ENCODE measurements at places on chromosomes 1 and 21. TPM values are rescaled to one million over a fixed set of nuclear protein-coding genes. Genes with fewer than 3 reads are reported as not detected.
A peak's percentile ranks its signal among the peaks of the same experiment; 100 is the strongest.

GRCh38 chr1:226549937-226550671 is 1.5 kb downstream of the STUM start:
- DNase-seq: no peak

DNA sequence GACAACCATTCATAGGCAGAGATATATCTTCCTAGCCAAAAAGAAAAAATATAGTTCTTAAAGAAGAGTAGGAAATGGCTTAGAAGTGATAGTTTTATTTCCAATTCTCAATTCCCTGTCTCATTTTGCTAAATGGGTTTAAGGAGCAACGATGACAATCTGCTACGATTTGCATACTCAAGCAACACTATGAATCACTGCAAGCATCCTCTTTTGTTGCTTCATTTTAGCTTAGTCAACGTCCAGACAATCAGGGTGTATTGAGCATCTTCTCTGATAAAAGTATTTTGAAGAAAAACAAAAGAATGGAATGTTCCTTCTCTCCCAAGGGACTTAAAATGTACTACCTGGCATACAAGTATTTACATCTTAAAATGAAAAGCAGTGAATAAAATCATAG is 80.6 kb downstream of the RGS7 start:
- no peak for DNase-seq

DNA sequence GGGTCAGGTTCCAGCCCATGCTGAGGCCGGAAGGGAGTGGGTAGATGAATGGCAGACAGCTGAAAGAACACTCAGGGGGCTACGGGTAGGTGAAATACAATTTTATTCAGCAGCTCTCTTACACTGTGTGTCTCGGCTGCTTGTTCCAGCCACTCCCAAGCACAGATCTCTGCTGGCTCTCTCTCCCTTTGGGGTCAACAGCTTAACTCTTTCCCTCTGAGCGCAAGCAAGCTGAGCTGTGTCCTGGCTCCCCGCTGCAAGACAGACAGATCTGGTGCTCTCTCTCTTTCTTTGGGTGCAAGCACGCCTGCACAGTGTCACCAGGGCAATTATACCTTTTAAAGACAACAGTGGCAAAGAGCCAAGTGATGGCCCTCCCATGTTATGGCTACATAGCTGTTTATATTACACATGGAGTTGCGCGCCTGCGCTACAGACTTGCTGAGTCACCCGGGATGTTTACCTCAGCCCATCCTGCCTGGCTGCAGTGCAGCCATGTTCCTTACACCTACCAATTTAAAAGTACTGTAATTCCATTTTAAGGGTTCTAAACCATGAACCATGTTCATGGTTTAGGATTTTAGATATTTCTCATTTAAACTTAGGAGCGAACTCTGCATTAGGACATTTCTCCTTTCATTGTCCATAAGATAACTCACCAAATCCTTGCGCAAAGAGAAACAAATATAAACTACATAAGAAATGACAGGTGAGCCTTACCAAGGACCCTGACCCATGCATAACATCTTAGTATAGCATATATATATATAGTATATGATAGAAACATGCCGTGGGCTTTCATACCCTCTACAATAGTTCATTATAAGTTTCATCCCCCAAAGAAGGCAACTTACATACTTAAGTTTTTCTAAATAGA is 396.5 kb downstream of the SMYD3 start:
- DNase-seq: peak; percentile 78

GRCh38 chr1:56965191-56965590 is 624 bp downstream of the C8B start:
- no peak for DNase-seq

GRCh38 chr1:224435999-224436398 is 1.4 kb upstream of the WDR26 start:
- no peak for DNase-seq

The HENMT1 gene
- total RNA-seq: 0.28 TPM

Data from IMR-90 (cell line).